ENCODE measurements at places on chromosomes 5 and 9.

GRCh38 chr5:6673963-6674362 is 39.3 kb upstream of the TENT4A start:
- DNase-seq: no peak

GRCh38 chr9:82148901-82149461 is 160.4 kb downstream of the SPATA31D1 start:
- no peak for DNase-seq

GRCh38 chr9:33852216-33852826 is 35.4 kb downstream of the UBE2R2 start:
- DNase-seq: peak; percentile 9

DNA sequence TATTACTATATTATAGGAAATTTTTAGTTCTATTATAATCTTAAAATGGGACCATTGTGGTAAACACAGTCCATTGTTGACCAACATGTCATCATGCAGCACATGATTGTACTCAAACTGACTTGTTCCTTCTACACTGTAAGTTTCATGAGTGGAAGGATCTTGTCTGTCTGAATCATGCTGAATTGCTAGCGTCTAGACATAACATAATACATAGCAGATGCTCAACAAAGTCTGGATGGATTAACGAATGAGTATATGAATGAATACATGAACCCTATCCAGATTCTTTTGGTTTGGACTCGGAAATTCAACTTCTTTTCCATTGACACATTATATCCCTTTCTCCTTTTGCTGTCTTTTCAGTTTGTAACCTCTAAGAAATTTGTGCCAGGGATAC is 429.2 kb upstream of the SGCD start:
- DNase-seq: no peak
